ENCODE measurements at places on chromosomes 4 and X. TPM values are rescaled to one million over a fixed set of nuclear protein-coding genes. Genes with fewer than 3 reads are reported as not detected.

Gene TXK
- not detected for total RNA-seq

Gene STK32B
- total RNA-seq = not detected

Gene SCRG1
- total RNA-seq = not detected

Gene SSX4
- total RNA-seq = not detected

Gene MAGIX
- 1.1 TPM for total RNA-seq

Gene IL2
- not detected for total RNA-seq

Gene NKX3-2
- total RNA-seq = 1.5 TPM

Gene SPANXN1
- not detected for total RNA-seq

Gene SPANXC
- total RNA-seq = not detected

- no peak for DNase-seq
Observed at GRCh38 chr4:173014836-173015235, 153.8 kb upstream of the GALNT7 start.

GRCh38 chrX:14590216-14590615 is 60.9 kb downstream of the GLRA2 start:
- DNase-seq = no peak

- DNase-seq = no peak
Observed at GRCh38 chrX:12330841-12331240, 192.6 kb downstream of the FRMPD4 start.

DNA sequence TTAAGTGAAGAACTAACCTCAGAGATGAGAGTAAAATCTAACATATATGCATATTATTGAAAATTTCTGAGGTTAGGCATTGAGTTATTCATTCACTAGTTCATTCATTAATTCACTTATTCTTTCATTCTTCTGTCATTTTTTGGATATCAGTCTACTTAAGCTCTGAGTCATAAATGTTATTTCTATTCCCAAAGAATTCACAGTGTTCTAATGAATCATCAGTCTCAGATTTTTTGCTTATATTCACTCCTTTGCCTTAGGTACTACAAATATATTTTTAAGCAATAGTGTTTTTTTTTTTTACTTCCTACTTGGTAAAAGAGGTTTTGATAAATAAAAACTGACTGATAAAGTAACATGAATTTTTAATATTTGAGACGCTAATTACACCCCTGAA is 95.2 kb upstream of the DKK2 start:
- no peak for DNase-seq

- no peak for DNase-seq
Observed at GRCh38 chrX:120813982-120814381, 61.7 kb downstream of the CT47B1 start.

DNA sequence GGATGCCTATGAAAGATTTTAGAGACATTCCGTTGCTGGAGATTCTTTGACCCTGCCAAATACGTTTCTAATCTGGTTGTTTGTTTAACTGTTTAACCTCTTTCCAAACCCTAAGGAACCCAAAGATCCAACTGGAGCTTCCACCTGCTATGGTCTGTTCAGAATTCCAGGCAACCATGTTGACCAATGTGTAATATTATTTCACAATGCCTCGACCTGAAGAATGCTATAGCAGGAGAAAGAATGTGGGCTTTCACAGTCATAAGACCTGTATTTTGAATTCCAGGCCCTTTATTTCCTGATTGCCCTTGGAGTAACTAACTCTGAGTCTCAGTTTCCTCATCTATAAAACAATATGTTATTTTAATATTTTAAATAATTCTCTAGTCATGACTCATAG is 90.8 kb downstream of the COL25A1 start:
- DNase-seq = no peak

DNA sequence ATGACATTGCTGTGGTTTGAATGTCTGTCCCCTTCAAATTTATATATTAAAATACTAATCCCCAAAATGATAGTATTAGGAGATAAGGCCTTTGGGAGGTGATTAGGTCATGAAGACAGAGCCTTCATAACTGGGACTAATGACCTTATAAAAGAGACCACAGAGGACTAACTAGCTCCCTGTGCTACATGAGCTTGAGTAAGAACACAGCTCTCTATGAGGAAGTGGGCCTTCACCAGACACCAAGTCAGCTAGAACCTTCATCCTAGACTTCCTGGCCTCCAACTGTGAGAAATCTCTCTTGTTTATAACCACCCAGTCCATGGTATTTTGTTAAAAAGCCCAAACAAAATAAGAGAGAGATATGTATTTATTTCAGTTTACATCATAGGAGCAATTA is 242.2 kb upstream of the CTSO start:
- DNase-seq = no peak

GRCh38 chr4:145635117-145635516 is 15.9 kb downstream of the MMAA start:
- DNase-seq = no peak

DNA sequence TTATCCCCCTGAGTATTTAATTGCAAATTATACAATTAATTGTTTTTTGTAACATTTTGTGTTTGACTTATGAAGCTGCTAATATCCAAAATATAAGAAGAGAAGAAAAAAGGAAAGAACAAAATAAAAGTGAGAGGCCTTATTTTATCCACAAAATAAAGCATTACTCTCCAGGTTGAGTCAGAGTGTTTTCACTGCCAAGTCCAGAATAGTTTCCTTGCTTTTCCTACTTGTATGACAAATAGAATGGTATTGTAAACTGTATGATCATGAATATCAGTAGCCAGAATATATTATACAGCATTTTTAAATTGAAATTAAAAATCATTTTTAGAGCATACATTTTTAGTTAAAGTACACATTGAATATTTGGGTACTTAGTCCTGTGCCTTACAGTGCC is 237.8 kb downstream of the NDST4 start:
- DNase-seq = no peak

DNA sequence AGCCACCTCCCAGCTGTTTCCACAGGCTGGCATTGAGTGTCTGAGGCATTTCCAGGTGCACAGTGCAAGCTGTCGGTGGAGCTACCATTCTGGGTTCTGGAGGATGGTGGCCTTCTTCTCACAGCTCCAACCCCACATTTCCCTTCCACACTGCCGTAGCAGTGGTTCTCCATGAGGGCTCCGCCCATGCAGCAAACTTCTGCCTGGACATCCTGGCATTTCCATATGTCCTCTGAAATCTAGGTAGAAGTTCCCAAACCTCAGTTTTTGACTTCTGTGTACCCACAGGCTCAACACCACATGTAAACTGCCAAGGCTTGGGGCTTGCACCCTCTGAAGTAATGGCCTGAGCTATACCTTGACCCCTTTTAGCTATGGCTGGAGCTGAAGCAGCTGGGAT is 10.3 kb upstream of the FRMPD4 start:
- no peak for DNase-seq

DNA sequence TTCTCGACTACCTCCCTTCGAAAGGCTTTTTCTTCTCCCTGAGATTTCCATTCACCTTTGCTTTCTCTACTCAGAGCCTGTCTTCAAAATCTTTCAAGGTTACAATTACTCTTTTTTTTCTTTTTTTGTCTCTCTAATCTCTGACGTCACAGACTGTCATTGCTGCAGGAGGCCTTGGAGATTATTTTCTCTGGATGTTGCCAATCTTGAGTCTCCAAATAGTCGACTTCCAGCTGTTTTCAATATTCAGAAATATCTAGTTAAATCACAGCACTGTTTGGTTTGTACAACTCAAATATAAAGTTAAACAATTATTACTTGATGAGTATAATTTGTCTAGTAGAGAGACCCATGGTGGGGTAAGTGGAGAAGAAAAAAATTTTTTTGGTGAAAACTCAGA is 359.0 kb upstream of the BOD1L1 start:
- no peak for DNase-seq

- DNase-seq = no peak
Observed at GRCh38 chr4:6011686-6012085, 6.5 kb downstream of the C4orf50 start.

DNA sequence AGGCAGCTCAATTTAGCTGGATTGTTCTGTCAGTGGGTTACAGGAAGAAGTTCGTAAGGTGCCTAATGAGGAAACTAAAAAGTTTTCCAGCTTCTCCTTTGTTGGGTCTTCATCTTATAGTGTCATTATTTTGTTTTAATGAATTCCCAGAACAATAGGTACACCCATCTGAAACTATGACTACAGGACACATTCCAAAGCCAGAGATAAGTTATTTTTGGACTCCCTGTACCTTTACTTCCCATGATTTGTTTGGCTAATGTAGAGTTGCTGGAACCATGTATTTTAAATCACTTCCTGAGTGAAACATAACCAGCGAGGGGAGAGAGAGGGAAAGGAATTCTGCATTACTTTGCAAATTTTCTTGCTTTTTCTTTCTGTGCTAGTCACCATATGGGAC is 114.0 kb downstream of the CLCN5 start:
- DNase-seq = no peak

DNA sequence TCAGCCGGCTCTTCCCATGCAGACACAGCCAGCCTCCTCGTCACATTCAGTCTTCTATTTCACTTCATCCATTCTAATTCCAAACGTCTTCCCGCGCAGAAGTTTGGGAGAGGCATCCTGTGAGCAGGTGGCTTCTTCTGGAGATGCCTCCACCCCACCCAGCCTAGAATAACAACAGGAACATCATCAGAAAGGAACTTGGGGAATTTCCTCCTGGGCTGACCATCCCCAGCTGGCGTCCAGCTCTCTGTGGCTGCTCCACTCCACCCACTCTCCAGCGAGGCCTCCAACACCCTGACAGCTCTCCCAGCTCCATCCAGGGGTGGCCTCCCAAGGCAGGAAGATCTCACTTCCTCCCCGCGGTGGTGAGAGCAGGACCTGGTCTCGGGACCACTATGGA is 5.5 kb upstream of the C4orf50 start:
- DNase-seq = no peak

GRCh38 chrX:30592831-30593230 is 15.3 kb upstream of the TASL start:
- no peak for DNase-seq

DNA sequence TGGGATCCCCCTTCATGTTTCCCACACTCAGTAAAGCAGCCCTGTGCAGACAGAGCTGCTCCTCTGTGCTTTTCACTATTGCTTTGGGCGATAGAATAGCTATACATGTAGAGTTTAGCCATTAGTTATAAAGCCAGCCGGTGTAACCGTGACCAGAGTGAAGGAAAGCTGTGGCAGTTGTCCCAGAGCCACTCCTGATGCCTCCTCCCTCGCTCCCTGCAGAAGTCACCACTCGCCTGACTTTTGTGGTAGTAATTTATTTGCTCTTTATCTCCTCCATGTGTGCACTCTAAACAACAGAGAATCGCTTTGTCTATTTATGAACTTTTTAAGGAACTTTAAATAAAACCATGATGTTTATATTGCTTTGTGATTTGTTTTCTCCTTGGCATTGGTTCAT is 41.8 kb upstream of the WWC2 start:
- no peak for DNase-seq

DNA sequence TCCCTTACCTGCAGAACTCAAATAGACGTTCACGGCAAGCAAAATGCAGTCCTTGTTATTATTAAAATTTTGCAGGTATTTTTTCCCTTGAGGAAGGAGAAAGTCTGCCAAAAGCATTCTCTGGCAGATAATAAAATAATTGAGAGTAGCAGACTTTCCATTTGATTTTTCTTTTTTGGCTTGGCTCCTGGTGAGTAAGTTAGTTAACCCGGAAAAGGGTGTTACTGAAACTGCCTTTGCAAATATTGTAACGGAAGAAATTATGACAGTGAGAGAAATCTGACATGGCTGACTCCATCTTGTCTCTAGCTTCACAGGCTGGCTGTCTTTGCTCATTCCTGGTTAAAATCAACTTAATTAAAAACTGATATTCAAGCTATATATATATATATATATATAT is 100.5 kb downstream of the GPR143 start:
- DNase-seq = no peak

- DNase-seq = no peak
Observed at GRCh38 chrX:9895225-9895912, 71.8 kb upstream of the CLDN34 start.

DNA sequence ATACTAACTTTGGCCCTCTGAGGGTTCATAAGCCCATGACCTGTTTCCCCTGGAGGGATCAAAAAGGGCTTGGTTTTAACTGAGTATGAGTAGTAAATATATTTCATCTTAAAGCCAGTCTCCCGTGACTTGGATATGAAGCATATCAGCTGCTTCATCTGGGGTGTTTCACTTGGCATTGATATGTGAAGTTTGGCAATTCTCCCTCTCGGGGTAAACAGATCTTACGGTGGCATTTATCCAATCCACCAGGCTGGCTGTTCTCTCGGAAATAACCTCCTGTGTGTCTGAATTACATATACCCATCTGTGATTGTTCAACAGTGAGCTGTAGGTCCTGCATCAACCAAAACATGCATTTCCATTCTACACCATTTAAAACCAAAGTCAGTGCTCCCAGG is 130.7 kb downstream of the ADAM29 start:
- DNase-seq = no peak

DNA sequence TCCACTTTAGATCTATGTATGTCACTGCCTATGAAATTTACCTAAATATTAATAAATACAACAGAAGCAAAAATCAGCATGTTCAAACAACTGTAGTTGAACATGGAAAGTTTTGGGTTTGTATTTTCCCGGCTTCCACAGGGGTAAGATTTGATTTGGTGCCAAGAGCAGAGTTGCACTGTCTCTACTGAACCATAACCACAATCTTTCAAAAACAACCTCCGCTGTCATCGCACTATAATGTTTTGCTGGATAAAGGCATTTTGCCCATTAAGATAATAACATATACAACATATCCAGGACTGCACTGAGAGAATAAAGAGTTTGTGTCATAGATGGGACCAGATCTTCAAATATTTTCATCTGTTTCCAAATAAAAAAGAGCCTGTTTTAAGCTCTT is 94.9 kb downstream of the TENM3 start:
- no peak for DNase-seq

GRCh38 chrX:76454456-76454927 is 27.0 kb downstream of the MAGEE1 start:
- DNase-seq = no peak

GRCh38 chrX:18290200-18290599 is 64.3 kb downstream of the SCML2 start:
- DNase-seq = no peak

- DNase-seq = no peak
Observed at GRCh38 chr4:80507507-80507906, 172.0 kb downstream of the CFAP299 start.

GRCh38 chr4:102477657-102478056 is 23.5 kb upstream of the NFKB1 start:
- DNase-seq = peak; percentile 8

- DNase-seq = no peak
Observed at GRCh38 chr4:59412739-59413138, 1787.4 kb upstream of the ADGRL3 start.

- no peak for DNase-seq
Observed at GRCh38 chrX:97328853-97329390, 445.2 kb downstream of the RPA4 start.

Measured in MG63 (cell line).